AG08395 (cell line): ENCODE measurements at places on chromosomes 12 and 14.

- no peak for DNase-seq
These were observed 6.8 kb downstream of the KDM2B start for GRCh38 chr12:121574025-121574424.

- DNase-seq = no peak
These were observed 24.5 kb upstream of the ARID2 start for GRCh38 chr12:45704968-45705367.

DNA sequence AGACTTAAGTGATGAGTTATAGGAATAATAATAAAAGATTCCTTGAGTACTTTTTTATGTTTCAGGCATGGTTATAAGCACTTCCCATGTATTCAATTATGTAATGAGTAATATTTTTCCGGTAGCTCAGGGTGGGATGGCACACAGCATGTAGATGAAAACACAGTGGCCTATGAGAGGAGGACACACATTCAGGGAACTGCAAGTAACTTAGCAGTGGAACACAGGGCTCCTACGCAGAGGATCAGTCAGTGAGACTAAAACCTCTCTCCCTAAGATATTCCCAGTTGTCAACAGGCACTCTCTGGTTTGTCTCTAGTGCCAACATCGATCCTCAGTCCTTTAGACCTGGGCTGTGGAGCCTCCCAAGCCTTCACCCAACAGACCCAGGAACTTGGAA is 219.4 kb downstream of the DIO2 start:
- DNase-seq = no peak

GRCh38 chr12:132554845-132555630 is 55.3 kb downstream of the LRCOL1 start:
- no peak for DNase-seq

DNA sequence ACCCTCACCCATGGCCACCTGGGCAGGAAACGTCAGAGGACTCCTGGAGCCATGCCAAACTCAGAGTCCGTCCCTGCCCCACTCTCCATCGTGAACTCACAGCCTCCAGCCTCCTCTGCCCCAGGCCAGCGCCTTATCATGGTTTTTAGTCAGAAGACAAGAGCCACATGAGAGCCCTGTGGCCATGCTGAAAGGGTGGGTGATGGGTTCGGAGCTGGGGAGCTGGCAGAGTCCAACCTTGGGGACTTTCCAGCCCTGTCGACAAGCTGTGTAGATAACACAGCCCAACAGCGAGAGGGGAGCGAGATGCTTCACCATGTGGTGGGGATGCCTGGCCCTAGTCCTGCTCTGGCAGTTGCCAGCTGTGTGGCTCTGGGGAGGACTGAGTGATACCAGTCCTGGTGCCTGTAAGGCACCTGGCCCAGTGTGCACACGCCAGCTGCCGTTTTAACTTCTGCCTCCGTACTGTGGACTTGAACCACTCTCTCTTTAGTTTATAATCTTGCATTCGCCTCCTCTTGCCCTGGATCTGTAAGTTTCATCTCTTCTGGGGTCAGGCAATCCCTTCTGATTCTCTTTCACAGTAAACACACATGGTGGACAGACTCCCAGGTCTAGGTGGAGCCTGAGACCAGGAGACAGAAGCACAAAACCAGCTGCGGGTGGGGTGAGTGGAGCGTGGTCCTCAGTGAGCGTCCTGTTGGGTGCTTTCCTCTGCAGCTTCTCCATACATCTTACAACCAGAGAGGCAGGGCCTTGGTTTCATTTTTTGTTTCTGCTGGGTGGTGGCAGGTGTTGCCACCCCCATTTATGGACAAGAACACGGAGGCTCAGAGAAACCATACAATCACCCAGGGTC is 55.3 kb downstream of the RIN3 start:
- DNase-seq = no peak

- DNase-seq = peak; percentile 58
These were observed 17.0 kb downstream of the SLC4A8 start for GRCh38 chr12:51441583-51441982.

- no peak for DNase-seq
These were observed 10.9 kb downstream of the PELI2 start for GRCh38 chr14:56129092-56129491.

- DNase-seq = no peak
These were observed 380.1 kb downstream of the RAD51B start for GRCh38 chr14:68199554-68200151.

- DNase-seq = no peak
These were observed 87.0 kb downstream of the ITPK1 start for GRCh38 chr14:93028724-93029076.

GRCh38 chr14:102496958-102497744 is 12.4 kb downstream of the ANKRD9 start:
- DNase-seq = no peak

- DNase-seq = no peak
These were observed 65.0 kb downstream of the SERPINA3 start for GRCh38 chr14:94677213-94677612.

DNA sequence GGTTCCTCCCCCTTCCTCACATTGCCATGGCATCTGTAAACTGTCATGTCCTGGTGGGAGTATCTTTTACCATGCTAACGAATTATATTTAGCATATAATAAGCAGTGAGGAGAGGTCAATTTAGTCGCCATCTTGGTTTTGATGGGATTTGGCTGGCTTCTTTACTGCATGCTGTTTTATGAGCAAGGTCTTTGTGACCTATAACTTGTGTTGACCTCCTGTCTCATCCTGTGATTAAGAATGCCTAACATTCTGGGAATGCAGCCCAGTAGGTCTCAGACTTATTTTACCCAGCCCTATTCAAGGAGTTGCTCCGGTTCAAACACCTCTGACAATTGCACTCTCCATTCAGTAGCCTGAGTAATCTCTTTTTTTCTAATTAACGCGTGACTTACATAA is 2.1 kb upstream of the EIF4B start:
- no peak for DNase-seq

- DNase-seq = peak; percentile 34
These were observed 33.0 kb downstream of the E2F7 start for GRCh38 chr12:77032406-77032805.

DNA sequence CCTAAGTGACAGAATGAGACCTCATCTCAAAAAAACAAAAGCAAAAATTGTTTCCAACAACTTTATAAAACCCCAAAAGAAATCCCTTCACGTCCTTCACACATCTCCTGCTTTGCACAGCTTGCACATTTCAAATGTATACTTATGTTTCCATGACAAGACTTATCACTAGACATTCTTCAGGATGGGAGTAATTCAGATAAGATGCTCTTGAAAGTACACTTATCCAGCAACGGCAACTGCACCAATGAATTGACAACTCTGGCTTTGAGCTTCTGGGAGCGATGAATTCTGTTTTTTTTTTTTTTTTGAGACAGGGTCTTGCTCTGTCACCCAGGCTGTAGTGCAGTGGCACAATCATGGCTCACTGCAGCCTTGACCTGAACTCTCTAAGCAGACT is 30.8 kb upstream of the AKAP5 start:
- no peak for DNase-seq

DNA sequence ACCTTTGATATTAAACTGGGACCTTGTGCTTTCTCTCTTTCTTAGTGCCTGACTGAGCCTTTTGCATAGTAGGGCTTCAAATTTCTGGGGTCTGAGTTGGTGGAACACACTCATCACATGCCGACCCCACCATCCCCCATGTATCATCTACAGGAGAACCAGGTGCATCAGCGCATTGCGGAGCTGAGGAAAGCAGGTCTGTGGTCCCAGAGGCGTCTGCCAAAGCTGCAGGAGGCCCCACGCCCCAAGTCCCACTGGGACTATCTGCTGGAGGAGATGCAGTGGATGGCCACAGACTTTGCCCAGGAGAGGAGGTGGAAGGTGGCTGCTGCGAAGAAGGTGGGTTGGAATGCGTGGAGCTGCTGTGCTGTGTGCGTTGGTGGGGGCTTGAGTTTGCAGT is 37.8 kb downstream of the EP400 start:
- DNase-seq = no peak

- no peak for DNase-seq
These were observed 14.0 kb downstream of the SYNE3 start for GRCh38 chr14:95502381-95502950.

- no peak for DNase-seq
These were observed 13.9 kb downstream of the NKX2-1 start for GRCh38 chr14:36505892-36506731.

GRCh38 chr12:101772012-101772775 is 32.9 kb upstream of the SYCP3 start:
- no peak for DNase-seq

- DNase-seq = no peak
These were observed 57.2 kb upstream of the DLK1 start for GRCh38 chr14:100669468-100669867.

DNA sequence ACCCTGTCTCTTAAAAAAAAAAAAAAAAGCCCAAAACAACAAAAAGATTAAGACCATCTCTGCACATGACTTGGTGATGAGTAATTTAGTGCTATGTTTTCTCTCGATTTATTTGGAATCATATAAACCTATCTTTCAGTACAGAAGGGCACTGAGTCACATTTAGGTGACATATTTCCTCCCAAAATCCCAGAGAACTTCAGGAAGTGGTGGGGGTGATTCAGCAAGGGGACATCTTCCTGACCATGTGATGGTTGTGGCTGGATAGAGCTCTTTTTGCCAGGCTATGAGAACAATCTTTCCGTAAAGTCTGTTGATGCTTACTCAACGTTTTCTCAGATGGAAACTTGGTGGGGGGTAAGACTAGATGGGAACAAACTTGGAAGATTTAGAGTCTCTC is 50.0 kb downstream of the PPFIBP1 start:
- peak; percentile 91 for DNase-seq

- DNase-seq = no peak
These were observed 10.5 kb upstream of the TMED2 start for GRCh38 chr12:123573870-123574269.

GRCh38 chr12:113129664-113130456 is 5.7 kb downstream of the RASAL1 start:
- DNase-seq = no peak

- no peak for DNase-seq
These were observed 468.0 kb upstream of the PRICKLE1 start for GRCh38 chr12:43057566-43057965.

DNA sequence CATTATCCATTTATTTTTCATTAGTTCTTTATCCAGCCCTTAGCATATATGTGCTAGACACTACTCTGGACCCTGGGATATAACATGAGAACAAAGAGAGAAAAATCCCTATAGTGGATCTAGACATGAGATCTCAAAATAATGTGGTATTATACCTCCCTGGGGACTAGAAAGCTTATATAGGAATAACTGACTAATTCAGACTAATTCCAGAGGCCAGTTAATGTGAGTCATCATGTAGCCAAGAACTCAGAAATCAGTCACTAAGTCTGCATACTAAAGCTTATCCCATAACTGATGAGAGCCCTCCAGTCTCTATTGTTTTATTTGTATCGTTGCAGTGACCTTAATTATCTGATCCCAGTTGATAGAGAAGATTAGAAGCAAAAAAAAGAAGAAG is 267.1 kb upstream of the RGS6 start:
- DNase-seq = peak; percentile 60

DNA sequence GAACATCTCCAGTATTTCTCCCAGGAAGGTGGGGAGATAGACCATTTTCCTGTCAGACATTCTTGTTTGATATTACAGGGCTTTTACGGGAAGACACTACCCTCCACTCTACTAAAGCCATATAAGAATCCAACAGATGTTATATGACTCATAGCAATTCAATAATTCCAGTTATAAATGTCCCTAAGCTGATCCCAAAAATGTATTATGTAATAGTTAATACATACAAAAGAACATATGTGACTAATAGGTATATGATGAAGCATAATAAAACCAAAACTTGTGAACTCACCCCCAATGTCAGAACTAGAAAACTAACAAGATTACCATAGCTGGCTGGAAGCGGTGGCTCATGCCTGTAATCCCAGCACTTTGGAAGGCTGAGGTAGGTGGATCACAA is 84.2 kb downstream of the EFCAB11 start:
- no peak for DNase-seq

DNA sequence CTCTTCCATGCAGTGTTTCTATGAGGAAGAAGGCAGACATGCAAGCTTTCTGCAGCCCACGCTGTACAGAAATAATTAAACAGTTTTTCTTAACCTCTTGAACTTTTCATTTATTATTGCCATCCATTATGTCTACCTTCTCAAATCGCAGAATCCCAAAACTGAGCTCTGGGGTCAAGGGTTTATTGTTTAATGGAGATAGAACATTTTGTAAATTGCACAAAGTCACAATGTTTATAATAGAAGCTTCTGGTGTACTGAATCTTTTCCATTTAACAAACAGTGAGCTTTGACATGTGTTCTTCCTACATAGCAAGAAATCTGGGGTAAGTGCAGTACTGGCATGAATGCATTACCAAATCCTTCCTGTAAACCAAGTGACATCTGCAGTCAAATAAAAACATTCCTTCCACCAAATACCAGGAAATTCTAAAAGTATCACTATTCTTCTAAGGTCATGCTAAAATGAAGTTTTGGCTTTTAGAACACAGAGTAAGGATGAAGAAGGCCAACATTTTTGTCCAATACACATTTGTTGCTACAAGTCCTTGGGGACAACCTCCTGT is 385.3 kb upstream of the DDHD1 start:
- no peak for DNase-seq

DNA sequence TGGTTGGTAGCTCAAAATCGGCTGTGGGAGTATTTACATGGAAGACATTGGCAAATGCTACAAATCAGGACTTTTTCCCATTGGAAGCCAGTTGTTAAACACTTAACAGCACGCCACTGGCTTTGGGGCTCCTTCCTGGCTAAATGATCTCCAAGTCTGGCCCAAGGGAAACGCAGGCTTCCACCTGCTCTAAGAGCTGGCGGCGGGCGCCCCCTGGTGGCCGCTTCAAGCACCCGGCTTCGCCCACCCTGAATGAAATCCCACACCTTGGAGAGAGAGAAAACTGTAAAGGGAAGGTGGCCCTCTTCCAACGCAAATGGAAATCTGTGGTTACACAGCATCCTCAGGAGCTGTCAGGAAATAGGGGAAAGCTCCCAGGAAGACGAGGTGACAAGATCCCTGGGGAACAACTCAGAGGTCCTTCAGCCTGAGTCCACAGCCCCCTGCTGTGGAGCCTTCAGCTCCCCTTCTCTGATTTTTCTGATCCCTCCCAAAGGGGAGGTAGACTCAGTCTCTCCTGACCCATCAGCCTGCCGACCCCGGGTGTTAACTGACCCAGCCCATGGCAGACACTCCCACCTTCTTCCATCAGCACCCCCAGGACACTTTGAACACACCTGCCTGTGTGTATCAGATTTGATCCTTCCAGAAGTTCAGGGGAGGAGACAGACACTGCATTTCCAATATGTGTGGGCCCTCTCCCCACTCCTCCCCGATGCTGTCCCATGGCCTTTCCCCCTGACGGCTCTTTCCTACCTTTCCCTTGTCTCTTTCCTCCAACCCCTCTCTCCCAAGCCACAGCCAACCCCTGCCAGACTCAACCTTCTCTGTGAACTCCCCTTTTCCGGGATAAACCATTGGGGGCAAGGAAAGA is 15.4 kb downstream of the SELPLG start:
- DNase-seq = peak; percentile 84

DNA sequence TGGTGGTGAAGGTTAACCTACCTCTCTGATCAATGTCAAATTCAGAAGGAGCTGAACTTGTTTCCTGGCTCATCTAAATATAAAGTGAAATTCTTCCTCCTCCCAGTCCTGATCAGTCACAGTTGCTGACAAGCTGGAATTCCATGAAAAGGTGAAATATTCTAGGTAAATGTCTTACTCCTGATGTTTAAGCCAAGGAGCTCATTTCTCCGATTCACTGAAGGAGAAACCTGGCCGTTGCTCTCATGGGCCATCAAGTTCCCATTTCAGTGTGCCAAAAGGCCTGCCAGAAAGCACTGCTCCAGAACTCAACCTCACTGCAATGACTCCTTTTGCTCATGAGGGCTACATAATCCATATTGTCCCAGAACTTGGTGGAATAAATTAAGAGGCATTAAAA is 707.5 kb downstream of the GALC start:
- no peak for DNase-seq
